ENCODE measurements at places on chromosomes 13 and 19. TPM values are rescaled to one million over a fixed set of nuclear protein-coding genes. Genes with fewer than 3 reads are reported as not detected.

GRCh38 chr19:48737360-48737998, 2.9 kb downstream of the RASIP1 start:
- DNase-seq, result no peak

- no peak for DNase-seq
Observed at GRCh38 chr13:44244288-44244687, 129.3 kb upstream of the SERP2 start.

DNA sequence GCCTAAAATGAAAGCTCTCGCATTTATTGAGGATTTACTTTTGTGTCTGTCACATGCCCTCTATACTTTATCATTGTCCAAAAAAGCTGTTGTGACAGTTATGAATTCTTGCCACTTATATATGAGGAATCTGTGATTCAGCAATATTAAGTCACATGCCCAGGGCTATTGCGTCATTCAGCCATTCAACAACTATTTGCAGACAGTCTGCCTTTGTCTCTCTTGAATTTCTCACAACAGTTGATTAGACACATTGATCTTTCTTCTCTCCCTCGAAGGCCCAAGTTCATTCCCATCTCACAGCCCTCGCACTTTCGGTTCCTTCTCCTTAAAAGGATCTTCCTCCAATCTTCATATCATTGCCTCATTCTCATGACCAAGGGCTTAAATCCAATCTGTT, 342.6 kb downstream of the MZT1 start:
- DNase-seq, result no peak

- no peak for DNase-seq
Observed at GRCh38 chr13:25064396-25064795, 31.5 kb upstream of the PABPC3 start.

DNA sequence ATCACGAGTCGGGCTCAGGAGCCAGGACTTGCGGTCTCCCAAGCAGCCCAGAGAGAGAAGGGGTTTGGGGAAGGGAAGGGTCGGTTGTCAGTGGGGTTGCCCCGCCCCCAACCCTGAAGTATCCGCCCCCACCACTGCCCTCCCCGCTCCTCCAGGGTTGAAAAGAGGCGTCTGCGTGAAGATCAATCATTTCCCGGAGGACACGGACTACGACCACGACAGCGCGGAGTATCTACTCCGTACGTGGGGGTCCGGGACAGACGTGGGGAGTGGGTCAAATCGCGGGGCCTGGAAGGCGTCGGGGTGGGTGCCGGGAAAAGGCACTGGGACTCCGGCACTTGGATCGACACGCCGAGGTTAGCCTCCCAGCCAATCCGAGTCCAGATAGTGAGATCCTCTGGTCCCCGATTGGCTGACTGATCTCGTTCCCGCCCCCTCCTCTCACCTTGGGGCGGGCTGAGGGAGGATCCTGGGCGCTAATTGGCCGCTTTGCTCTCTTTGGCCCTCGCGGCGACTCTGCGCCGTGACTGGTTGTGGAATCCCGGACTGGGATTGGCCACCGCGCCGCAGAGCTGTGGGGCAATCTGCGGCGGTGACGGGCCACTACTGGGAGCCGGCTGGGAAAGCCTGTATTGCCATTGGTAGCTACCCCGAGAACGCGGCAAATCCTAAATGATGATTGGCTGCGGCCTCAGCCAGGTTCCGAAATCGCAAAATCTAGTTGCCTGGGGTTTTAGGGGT, 13.3 kb upstream of the CACNG6 start:
- DNase-seq, result no peak

ACP7 gene
- total RNA-seq, result not detected

METTL21C gene
- total RNA-seq, result not detected

GTF3A gene
- 67.0 TPM for total RNA-seq

FBXO17 gene
- total RNA-seq, result 44.9 TPM

LILRA6 gene
- not detected for total RNA-seq

SLC15A1 gene
- not detected for total RNA-seq

All from osteocyte (in vitro differentiated cells).